Naive thymus-derived CD4-positive, alpha-beta T cell (primary cell): ENCODE measurements at places on chromosomes 4 and X.
A peak's percentile ranks its signal among the peaks of the same experiment; 100 is the strongest.

DNA sequence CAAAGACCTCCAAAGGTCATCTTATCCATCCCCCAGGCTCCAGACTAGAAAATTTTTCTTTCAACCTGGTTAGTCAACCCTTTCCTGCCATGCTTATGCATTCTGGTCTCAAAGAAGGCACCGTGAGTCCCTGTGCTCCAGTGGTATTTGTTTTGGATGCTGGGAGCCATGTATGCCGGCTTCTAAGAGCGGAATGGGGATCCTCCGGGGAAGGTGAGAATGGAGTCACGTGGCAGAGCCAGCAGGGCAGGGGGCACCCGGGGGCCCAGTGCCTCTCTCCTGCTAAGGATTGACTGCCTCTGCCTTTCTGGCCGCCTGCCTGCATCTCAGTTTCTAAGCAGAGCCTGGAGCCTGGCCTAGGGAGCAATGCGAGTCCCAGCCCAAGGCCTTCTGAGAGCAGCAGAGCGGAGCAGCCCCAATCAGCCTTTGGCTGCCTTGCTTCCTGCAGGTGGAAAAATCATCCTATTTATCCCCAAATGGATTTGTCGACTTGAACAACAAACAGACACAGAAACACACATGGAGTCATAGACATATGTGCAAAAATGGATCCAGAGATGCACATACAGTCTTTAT is 141.0 kb downstream of the PJA1 start:
- no peak overlapping the region for H3K4me3 ChIP-seq
- H3K27ac ChIP-seq: no peak overlapping the region
- no peak for DNase-seq
- no peaks in the 10 kb centered on the region for H3K4me1 ChIP-seq
- no peaks in the 10 kb centered on the region for H3K36me3 ChIP-seq

GRCh38 chr4:38328989-38329729 is 334.8 kb upstream of the KLF3 start:
- H3K27ac ChIP-seq: peak overlapping the region; percentile 68
- no peaks in the 10 kb centered on the region for H3K27me3 ChIP-seq
- peak; percentile 86 for DNase-seq
- peaks cover 69% of the 10 kb centered on the region for H3K4me1 ChIP-seq
- no peak overlapping the region for H3K4me3 ChIP-seq

GRCh38 chrX:135295944-135296305 is 13.4 kb upstream of the ETDC start:
- H3K4me1 ChIP-seq: peaks cover 9% of the 10 kb centered on the region
- peak overlapping the region; percentile 67 for H3K27ac ChIP-seq
- peak overlapping the region; percentile 63 for H3K4me3 ChIP-seq
- no peaks in the 10 kb centered on the region for H3K36me3 ChIP-seq

- no peaks in the 10 kb centered on the region for H3K36me3 ChIP-seq
- no peak for DNase-seq
- H3K27me3 ChIP-seq: no peaks in the 10 kb centered on the region
- no peaks in the 10 kb centered on the region for H3K4me1 ChIP-seq
Observed at GRCh38 chr4:38620065-38620464, 43.9 kb upstream of the KLF3 start.

GRCh38 chr4:136737066-136737465 is 795.2 kb downstream of the PCDH18 start:
- no peaks in the 10 kb centered on the region for H3K27me3 ChIP-seq
- H3K4me3 ChIP-seq: no peak overlapping the region
- no peaks in the 10 kb centered on the region for H3K4me1 ChIP-seq
- no peak for DNase-seq

DNA sequence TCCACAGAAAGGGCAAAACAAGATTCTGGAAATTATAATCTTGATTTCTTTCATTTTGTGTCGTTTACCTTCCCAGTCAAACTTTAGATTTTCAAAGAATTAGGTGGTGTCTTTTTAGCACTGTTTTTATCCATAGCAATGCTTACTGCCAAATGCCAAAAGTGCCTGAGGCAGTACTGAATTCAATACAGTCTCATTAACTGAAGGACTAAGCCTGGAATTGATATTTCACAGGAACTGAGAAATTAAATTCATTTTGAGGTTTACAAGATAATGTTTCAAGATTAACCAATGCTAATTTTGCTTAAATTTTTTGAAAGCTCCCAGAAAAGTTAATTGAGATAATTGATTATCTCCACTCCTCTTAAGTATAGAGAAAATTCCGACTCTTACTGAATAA is 68.8 kb upstream of the ARHGAP24 start:
- no peaks in the 10 kb centered on the region for H3K27me3 ChIP-seq
- H3K36me3 ChIP-seq: no peaks in the 10 kb centered on the region
- no peak overlapping the region for H3K4me3 ChIP-seq
- H3K4me1 ChIP-seq: no peaks in the 10 kb centered on the region

- no peaks in the 10 kb centered on the region for H3K4me1 ChIP-seq
- no peak overlapping the region for H3K4me3 ChIP-seq
- no peaks in the 10 kb centered on the region for H3K27me3 ChIP-seq
- H3K27ac ChIP-seq: no peak overlapping the region
- no peak for DNase-seq
Observed at GRCh38 chrX:131613260-131613659, 69.4 kb downstream of the OR13H1 start.

DNA sequence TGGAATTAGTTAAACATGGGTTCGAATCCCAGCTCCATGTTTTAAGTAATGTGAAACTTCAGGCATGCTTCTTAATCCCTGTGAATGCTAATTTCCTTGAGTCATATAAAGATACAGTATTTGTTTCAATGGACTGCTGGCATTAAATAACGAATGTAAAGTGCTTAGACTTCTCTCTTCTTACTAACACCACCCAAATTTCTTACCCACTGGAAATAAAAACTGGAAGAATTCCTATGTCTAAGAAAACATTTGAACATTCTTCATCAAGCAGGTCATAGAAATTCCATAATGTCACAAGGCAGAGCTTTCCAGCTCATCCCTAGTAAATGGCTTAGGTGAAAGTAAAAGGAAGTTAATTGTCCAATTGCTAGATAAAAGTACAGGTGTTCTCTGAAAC is 172.5 kb downstream of the ANK2 start:
- H3K27me3 ChIP-seq: no peaks in the 10 kb centered on the region
- no peaks in the 10 kb centered on the region for H3K4me1 ChIP-seq
- H3K4me3 ChIP-seq: no peak overlapping the region

- no peak overlapping the region for H3K27ac ChIP-seq
- no peaks in the 10 kb centered on the region for H3K36me3 ChIP-seq
- H3K4me1 ChIP-seq: no peaks in the 10 kb centered on the region
- H3K27me3 ChIP-seq: no peaks in the 10 kb centered on the region
Observed at GRCh38 chr4:12703036-12703435, 781.1 kb downstream of the RAB28 start.

- H3K27me3 ChIP-seq: peaks cover 15% of the 10 kb centered on the region
- no peak overlapping the region for H3K4me3 ChIP-seq
- no peaks in the 10 kb centered on the region for H3K36me3 ChIP-seq
- H3K27ac ChIP-seq: no peak overlapping the region
- H3K4me1 ChIP-seq: peaks cover 5% of the 10 kb centered on the region
Observed at GRCh38 chr4:168833881-168834280, 176.2 kb downstream of the CBR4 start.

DNA sequence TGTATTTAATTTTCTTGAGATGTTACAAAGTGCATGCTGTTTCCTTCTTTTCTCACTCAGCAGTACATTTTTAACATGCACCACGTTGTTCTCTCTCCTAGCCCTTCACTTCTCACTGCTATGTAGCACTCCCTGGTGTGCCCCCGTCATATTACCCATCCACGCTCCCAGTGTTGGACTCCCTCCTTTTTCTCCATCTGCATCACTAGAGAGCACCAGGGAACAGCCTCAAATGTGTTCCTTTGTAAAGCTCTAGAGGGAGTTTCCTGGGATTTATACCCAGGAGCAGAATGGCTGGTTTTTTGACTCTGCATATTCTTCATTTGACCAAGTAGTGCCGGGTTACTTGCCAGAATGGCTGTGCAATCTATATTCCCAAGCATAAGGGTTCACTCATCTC is 240.3 kb upstream of the ANXA3 start:
- H3K27ac ChIP-seq: no peak overlapping the region
- H3K4me3 ChIP-seq: no peak overlapping the region
- H3K4me1 ChIP-seq: no peaks in the 10 kb centered on the region

DNA sequence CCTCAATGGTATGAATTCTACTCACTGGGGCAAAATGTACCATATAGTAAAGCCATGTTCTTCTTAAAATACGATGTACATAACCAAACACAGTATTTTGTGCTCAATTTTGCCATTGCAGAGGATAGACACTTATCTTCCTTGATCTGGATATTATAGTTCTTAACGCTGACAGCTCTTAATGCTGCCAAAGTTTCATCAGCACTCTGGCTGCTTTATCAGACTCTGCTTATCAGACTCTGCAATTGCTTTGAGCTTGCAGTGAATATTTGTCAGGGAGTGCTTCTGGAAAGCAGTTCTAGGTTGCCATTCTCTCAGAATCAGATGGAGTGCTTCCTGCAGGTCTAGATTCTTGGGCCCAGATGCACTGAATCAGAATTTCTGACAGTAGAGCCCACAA is 863.1 kb downstream of the CCSER1 start:
- no peak overlapping the region for H3K4me3 ChIP-seq
- H3K27me3 ChIP-seq: no peaks in the 10 kb centered on the region
- H3K27ac ChIP-seq: no peak overlapping the region
- H3K4me1 ChIP-seq: no peaks in the 10 kb centered on the region

- DNase-seq: peak; percentile 28
- no peak overlapping the region for H3K4me3 ChIP-seq
- no peaks in the 10 kb centered on the region for H3K36me3 ChIP-seq
Observed at GRCh38 chr4:151940291-151940690, 179.5 kb upstream of the GATB start.

DNA sequence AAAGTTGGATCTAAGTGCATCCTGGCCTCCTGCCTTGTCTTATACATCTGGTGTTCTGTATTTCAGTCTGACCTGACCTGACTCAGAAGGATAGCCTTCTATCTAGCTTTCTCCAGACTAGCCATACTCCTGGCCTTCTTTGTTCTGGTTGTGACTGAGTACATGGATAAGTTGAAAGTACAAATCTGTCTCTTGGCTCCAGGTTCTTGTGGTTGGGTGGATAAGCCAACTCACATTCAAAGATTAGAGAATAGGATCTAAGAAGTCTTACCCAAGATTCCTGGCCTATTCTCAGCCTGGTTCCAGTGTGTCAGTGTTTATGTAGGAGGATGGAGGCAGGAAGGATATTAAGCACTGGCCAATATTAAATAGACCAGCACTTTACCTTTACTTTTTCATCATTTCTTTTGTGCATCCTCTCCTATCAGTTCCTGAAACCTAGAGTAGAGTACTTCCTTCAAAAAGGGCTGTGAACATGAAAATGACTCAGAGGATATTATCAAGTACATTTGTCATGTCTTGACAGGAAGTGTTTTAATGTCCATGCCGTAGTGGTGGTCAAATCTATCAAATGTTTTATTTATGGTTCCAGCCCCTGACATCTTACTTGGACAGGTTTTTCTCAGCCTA is 123.5 kb downstream of the IL15 start:
- H3K27me3 ChIP-seq: no peaks in the 10 kb centered on the region
- no peak overlapping the region for H3K4me3 ChIP-seq
- no peak for DNase-seq
- H3K36me3 ChIP-seq: no peaks in the 10 kb centered on the region

- H3K27me3 ChIP-seq: no peaks in the 10 kb centered on the region
- peaks cover 17% of the 10 kb centered on the region for H3K4me1 ChIP-seq
- peak overlapping the region; percentile 31 for H3K4me3 ChIP-seq
- H3K36me3 ChIP-seq: no peaks in the 10 kb centered on the region
- no peak overlapping the region for H3K27ac ChIP-seq
Observed at GRCh38 chr4:87388901-87389300, 2.1 kb downstream of the HSD17B11 start.

GRCh38 chr4:189613207-189613606 is 327.5 kb upstream of the FRG1 start:
- H3K4me1 ChIP-seq: no peaks in the 10 kb centered on the region
- no peak overlapping the region for H3K27ac ChIP-seq
- no peaks in the 10 kb centered on the region for H3K36me3 ChIP-seq
- no peak for DNase-seq

DNA sequence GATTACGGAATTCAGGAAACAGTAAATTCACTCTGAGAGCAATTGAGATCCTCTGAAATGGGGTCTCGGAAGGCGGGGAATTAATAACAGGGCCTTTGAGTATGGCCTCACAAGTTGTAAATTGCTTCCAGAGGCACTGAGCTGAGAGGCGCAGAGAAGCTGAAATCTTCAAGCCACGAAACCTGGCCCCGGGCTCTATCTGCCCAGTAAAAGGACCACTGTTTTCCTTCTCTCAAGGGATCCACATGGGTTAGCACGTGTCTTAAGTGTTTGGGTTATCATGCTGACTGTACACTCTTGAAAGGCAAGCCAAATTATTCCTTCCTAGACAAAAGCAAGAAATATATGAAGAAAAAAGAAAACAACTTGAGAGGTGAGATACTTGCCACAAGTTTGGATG is 1012.9 kb upstream of the FTHL17 start:
- H3K4me3 ChIP-seq: no peak overlapping the region
- H3K4me1 ChIP-seq: no peaks in the 10 kb centered on the region
- DNase-seq: no peak
- no peak overlapping the region for H3K27ac ChIP-seq
- H3K27me3 ChIP-seq: no peaks in the 10 kb centered on the region

GRCh38 chr4:777520-778262 is 48.2 kb downstream of the CPLX1 start:
- no peak overlapping the region for H3K27ac ChIP-seq
- DNase-seq: no peak
- no peaks in the 10 kb centered on the region for H3K27me3 ChIP-seq
- H3K36me3 ChIP-seq: peaks cover 5% of the 10 kb centered on the region

DNA sequence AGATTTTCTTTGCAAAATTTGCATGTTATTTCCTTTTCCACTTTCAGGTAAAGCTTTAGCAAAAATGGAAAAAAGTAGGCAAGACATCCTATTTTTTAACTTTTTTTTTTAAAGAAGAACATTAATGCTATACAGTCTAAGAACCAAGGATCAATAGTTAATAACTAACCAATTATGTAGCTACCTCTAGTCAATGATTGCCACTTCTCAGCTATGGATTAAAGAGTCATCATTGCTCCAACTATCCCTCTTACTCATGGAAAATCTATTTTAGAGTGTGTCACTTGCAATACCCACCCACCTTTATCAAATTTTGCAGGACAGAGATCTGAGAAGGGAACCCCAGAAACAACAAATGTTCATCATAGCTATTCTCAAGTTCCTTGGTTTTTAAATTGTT is 223.1 kb downstream of the ANK2 start:
- no peaks in the 10 kb centered on the region for H3K36me3 ChIP-seq
- no peaks in the 10 kb centered on the region for H3K27me3 ChIP-seq
- no peak overlapping the region for H3K27ac ChIP-seq
- DNase-seq: no peak

DNA sequence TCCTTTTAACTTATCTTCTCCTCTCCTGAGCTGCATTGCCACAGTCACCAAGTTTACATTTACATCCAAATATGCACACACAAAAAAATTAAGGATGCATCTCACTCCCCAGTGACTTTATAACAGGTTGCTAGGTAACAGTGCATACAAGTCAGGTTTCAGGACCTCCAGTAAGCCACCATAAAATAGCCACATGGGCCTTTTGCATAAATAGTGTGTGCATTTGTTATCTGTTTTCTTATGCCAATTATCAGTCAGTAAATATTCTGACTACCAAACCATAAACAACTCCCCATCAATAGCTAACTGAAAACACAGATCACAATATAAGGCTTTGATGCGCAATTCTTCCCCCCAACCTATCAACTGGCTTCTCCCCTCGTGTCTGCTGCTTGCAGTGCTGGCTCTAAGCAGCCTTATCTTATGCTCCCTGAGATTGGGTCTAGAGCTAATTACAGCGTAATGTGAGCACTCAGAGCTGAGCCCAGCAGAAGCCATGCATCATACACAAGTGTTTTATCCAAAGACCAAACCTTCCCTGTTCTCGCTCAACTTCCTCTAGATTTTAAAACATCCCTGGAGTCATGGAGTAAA is 55.4 kb downstream of the ZNF827 start:
- no peak overlapping the region for H3K4me3 ChIP-seq
- no peak overlapping the region for H3K27ac ChIP-seq
- no peaks in the 10 kb centered on the region for H3K4me1 ChIP-seq
- H3K36me3 ChIP-seq: no peaks in the 10 kb centered on the region
- H3K27me3 ChIP-seq: no peaks in the 10 kb centered on the region
